ENCODE measurements at places on chromosomes 3 and 15.
A peak's percentile ranks its signal among the peaks of the same experiment; 100 is the strongest.

DNA sequence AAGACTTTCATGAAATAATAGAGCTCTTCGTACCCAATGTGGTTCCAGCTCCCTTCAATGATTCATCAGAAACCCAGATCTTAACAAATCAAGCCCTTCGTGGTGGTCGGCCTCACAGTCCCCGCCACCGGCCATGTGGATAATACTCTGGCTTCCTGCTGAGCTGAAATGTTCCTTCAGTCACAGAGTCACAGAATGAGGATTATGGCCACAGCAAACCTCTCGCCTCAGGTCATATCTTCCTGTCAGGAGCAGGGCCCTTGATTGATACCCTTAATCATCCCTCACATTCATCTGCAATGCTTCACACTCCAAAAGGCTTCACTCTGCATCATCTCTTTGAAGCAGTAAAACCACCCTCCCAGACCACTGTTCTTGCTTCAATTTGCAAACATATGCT, 452.6 kb downstream of the OCA2 start:
- peak; percentile 30 for DNase-seq

GRCh38 chr3:52600258-52600657, 63.9 kb downstream of the UQCC5 start:
- no peak for DNase-seq

DNA sequence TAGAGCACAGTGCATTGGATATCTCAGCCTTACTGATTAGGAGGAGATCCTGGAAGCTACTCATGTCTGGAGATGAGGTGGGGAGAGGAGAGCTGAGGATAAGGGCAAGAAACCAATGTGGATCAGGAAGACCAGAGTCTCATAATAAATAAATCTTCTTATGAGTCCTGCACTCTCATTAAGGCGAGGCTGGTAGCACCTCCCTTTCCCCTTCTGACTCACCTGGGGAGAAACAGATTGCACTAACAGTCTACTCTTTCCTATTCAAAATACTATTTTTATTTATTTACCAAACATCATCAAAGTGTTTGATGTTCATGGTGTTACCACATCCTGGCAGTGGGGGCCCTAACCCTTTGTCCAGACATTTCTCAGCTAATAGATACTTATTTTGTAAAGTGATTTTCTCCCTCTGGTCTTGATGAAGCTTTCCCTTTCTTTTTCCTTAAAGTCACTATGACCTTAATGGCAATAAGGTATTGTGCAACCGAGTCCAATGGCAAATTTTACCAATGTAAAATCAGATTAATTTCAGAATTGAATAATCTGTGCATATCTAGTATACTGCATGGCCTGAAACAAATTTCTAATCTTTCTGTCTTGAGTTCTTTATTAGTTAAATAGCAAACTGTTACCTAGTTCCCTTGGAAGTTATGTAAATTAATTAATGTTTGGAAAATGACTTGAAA, 81.1 kb downstream of the IQCH start:
- DNase-seq = no peak

GRCh38 chr3:42229942-42230688, 35.9 kb downstream of the CCK start:
- peak; percentile 61 for DNase-seq

- no peak for DNase-seq
Observed at GRCh38 chr15:90872486-90873184, 4.2 kb downstream of the FURIN start.

DNA sequence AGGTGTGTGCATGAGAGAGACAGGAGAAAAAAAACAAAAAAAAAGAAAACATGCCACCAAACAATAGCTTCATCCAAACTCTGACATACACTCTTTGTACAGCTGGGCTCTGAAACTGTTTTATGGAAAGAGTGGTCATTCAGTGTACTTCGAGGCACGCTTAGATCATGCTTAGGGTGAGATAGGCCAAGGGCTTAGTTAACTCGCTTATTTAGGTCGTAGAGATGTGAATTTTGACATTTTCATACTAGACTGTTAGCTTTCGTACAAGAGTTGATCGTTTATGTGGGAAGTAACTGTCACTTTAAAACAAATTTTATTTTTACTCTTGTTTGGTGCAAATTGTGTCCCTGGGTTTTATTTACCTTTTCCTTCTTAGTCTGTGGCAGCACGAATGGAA, 166.4 kb downstream of the GHSR start:
- DNase-seq = no peak

DNA sequence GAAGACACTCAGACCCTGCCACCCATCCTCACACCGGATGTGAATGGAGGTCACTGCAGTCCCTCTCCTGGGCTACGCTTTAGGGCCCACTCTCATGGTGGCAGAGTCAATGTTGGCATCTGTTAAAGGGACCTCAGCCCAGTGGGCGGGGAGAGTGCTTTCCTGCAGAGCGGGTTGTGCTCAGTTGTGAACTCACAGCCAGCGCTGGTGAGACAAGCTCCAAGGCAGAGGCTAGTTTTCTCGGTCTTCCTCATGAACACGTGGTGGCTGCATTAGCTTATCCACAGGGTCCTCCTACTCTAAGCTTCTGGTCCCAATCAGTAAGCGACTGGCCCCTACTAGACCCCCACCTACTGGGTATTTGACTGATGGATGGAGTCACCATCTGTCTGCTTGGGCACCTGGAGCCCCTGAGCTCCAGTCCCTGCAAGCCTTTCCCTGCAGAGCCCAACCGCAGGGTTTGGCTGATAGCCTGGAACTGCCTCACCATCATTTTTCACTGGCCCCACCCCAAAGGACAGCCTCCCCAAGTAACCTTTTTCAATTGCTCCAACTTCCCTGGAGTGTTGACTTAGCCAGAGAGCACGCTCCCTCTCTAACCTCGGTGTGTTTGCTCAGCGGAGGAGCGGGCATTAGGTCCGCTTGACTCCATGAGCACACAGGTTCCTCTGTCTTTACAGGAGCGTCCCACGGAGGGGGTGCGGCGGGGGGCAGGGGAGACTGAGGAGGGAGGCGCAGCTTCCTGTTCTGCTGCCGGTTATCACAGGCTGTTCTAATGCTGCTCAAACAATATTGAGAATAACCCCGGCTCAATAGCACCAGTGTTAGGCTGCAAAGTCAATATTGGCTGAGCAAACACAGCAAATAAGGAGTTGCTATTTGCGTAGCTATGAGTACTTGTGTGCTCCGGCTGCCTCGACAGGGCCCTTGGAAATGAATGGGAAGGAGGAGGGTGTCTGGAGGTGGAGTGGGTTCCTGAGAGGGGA, 141.7 kb downstream of the RPLP1 start:
- peak; percentile 58 for DNase-seq
